ENCODE measurements at places on chromosomes 2 and 18.

DNA sequence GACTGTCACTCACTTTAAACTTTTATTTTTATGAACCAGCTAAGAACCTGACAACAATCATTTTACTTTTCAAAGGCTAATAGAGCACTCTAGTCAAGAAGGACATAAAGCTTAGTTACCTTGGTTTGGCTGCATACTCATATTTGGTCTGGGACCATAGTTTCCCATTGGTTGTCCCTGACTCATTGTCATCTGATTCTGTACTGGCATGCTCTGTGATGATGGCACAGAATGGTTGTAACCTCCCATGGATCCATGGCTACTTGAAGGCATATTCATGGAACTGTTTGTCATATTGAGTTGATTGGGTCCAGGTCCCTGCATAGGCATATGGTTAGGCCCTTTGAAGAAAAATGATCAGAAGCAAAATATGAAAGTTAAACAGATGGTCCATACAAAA is 37.9 kb downstream of the SS18 start:
- no peak for DNase-seq

DNA sequence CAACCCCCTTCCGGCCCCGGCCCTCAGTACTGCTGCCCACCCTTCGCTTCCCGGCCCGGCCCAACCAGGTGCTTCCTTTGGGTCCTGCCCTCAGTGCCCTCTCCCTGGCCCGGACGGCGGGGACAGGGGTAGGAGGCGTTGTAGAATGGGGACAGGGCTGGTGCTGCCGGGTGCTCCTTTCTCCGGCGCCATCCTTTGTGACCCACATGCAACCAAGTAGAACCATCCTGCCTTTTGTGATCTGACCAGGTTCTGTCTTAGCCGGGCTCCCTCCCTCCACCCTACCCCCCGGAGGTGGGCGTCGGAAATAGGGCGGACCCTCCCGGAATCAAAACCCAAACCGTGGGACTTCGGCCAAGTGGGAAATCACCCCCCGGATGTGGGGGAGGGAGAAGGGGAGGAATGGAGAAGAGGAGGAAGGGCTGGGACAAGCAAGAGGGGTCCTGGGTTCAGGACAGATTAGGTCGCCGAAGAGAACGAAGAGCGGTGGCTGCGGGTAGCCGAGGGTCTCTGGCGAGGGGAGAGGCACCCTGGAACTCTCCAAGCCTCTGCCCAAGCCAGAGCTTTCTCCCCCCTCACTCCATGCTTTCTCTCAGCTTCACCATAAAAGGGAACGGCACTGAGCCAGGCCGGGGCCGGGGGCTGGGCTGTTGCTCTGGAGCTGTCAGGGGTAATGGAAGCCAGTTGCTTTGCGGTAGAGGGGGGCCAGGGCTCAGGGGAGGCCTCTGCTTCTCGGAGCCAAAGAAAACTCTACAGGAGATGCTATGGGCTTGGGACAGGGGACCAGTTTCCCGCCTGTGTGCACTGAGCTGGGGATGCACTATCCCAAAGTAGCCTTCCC is 756 bp upstream of the OST4 start:
- peak; percentile 90 for DNase-seq

- DNase-seq: no peak
These were observed 1.1 kb upstream of the SATB2 start for GRCh38 chr2:199458806-199459285.

- DNase-seq: no peak
These were observed 722 bp upstream of the C2orf15 start for GRCh38 chr2:99140860-99141109.

DNA sequence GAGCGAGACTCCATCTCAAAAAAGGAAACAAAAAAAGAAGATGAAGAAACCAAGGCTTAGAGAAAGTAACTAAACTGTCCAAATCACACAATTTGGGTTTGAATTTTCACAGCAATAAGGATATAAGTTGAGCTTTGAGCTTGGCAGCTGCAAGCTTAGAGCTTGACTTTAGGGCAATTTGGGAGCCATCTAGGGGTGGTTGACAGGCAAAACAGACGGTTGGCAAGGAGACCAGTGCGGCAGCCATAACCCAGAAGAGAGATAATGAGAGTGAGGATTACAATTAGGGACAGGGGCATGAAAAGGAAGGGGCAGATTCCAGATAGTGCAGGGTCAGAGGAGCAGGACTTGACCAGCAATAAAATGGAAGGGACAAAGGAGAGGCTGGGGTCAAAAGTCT is 382.2 kb upstream of the HNRNPA3 start:
- DNase-seq: no peak

DNA sequence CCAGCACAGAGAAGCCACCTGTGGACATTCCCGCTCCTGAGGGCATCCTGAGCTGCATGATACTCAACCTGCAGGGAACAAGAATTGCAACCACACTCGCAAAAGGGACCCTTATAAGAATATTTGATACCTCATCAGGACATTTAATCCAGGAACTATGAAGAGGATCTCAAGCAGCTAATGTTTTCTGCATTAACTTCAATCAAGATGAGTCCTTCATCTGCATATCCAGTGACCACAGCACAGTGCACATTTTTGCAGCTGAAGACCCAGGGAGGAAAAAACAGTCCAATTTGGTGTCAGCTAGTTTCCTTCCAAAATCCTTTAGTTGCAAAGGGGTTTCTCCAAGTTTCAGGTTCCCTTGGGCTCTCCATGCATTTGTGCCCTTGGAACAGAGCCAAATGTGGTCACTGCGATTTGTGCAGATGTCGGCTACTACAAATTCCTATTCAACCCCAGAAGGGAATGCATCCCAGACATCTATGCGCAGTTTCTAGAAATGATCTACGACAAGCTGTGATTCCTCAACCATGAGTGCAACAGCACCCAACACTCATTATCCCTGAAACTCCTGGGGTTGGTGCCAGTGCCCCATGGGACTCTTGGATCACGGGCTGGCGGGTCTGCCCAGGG is 23.3 kb upstream of the FHOD3 start:
- DNase-seq: no peak

- DNase-seq: no peak
These were observed 55.1 kb upstream of the TTC27 start for GRCh38 chr2:32572737-32573136.

- no peak for DNase-seq
These were observed 60.3 kb downstream of the MGAT5 start for GRCh38 chr2:134314202-134314601.

- peak; percentile 91 for DNase-seq
These were observed at the start of gene PKDCC for GRCh38 chr2:42047488-42048298. PKDCC (plus strand) TSS chr2:42048021; CDS start chr2:42048200, 179 bp downstream.

DNA sequence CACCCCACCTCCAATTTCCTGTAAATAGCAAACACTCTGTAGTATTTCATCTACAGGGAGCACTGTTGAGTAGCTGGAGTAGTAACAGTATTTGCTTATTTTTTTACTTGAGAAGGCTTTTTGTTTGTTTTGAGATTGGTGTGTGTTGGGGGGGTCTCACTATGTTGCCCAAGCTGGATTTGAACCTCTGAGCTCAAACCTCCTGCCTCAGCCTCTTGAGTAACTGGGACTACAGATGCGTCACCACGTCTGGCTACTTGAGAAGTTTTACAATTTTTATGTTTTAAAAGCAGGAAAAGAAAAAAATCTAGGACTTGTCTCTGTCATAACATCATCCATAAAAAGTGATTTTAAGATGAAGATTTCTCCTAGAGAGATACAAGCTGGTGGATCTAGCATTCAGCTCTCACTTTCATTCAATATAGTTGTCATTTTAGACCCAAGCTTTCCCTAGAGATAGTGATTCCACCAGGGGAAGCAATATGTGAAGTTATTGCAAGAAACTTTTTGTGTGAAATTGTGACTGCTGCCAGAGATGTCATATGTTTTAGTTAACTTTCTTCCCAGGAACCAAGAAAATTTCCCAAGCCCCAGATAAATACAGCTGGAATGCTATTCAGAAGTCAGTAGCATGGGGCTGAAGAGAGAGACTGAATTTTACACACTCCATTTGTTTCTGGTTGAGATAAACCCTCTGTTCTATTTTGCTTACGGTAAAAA is 60.2 kb upstream of the MAP4K3 start:
- no peak for DNase-seq

DNA sequence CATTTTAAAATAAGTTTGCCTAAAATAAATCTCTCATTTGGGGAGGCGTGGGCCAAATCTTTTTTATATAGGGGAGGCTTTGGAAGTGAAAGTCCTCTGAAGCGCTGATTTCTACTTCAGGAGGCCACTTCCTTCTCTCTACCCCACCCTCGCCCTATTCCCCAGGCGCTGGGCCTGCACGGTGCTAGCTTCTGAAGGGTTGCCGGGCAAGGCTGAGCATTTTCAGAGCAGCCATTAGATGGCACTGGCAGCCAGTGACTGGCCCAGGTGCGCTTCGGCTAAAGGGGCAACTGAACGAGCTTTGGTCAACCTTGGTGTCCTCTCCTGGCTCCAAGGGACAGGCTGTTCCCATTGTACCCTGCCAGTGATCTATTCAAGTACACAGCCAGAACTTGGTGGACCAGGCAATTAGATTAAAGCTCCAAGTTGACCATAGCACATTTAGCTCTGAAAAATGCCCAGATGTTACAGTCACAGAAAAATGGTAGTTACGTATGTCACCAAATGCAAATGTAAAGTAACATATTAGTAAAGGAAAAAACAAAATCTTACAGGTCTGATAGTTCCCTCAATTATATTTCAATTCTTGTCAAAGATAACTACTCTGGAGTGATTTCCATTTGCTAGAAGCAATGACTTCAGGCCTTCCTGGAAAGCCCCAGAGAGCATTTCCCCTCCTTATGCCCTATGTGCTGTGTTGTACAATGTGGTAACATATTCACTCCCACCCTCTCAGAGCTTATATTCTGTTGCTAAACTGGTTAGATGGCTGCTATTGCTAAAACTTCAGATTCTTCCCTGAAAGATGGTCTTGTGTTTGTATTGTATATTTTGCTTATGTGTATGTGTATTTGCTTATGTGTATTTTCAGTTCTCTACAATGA is 2.1 kb downstream of the POMC start:
- no peak for DNase-seq

DNA sequence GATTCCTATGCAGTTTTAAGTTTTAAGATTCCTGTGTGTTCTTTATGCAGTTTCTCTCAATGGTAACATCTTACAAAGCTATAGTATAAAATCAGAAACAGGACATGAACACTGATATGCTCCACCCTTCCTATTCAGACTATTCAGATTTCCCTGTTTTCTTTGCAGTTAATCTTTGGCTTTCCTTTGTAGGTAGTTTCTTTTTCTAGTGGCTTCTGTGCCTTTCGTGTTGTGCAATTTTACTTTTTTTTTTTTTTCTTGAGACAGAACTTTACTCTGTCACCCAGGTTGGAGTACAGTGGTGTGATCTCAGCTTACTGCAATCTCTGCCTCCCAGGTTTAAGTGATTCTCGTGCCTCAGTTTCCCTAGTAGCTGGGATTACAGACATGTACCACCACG is 94.9 kb upstream of the RNU4ATAC start:
- no peak for DNase-seq

DNA sequence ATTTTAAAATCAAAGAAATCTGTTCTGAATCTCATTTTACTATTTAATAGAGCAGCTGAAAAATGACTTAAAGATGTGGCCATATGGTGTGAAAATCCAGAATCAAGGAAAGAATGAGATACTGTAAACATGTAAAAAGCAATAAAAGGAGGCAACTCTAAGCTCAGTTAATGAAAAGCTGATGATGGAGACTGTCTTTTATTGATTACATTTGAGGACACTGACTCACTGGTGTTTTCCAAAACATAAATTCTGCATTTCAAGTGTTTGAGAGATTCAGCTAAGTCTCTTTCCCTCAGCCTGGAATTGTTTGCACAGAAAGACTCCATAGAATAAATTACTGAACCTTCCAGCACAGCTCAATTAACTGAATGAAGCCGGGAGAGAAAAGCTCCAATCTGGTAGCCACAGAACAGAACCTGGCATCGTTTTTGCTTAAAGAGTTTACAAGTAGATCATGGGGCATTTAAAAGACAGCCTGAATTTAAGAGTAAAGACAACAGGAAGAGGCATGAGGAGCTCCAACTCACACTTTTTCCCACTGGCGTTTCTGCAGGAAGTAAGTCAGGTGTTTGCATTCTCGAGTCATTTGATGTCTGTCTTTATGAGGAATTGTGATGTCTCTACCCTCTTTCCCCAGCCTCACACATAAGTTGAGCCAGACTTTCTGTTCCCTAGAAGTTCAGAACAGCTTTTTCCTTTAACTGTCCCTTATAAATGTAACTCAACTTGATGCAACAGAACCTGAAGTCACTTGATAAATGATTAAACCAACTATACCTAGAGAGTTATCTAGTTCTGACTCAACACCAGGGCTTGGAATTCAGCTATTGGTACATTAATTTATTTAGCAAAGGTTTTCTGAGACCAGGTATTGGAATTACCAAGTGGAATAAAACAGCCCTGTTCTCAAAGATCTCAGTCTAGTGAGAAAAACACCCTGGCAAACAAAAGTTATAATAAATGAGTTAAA is 53.3 kb downstream of the FTCDNL1 start:
- DNase-seq: no peak

GRCh38 chr2:46298522-46299353 is 1.5 kb downstream of the EPAS1 start:
- DNase-seq: peak; percentile 69

GRCh38 chr18:9530226-9531009 is 55.1 kb downstream of the RALBP1 start:
- no peak for DNase-seq

DNA sequence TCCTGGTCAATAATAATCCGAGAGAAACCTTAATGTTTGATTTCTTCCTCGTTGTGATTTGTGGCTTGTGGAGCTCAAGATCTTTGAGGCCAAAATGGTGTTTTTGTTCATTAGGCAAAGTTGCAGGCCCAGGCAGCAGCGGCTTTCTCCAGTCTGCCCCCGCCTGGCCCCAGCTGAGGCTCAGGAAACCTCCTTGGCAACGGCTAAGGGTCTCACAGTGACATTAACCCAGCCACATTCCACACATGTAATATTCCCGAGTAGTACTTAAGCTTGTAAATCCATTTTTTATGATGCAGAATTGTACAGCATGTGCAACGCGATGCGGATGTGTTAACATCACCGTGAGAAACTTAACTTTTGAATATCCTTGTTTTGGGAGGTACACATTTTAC is 200.1 kb downstream of the BCL11A start:
- no peak for DNase-seq

- no peak for DNase-seq
These were observed 41.4 kb downstream of the OXER1 start for GRCh38 chr2:42722320-42723190.

GRCh38 chr2:19496646-19497045 is 138.2 kb upstream of the OSR1 start:
- no peak for DNase-seq

DNA sequence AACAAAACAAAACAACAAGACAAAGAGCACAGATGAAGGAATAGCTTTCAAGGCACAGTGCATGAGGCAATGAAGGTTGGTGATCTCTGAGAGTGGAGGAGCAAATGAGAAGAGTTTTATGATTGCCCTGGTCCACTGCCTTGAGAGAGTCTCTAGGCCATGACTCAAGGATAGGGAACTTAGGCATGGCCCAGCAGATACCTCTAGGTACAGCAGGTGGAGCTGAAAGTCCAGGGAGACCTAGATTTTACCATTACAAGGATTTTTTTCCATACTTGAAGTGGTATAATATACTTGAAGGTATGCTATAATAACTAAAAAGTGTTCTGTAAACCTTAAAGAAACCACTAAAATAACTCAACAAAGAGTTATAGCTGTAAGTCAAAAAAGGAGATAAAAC is 239.5 kb upstream of the KLHL29 start:
- no peak for DNase-seq

- DNase-seq: peak; percentile 34
These were observed 12.8 kb upstream of the RHOB start for GRCh38 chr2:20433946-20434553.
